Foreskin fibroblast (primary cell): ENCODE measurements at places on chromosomes 7 and 10.

DNA sequence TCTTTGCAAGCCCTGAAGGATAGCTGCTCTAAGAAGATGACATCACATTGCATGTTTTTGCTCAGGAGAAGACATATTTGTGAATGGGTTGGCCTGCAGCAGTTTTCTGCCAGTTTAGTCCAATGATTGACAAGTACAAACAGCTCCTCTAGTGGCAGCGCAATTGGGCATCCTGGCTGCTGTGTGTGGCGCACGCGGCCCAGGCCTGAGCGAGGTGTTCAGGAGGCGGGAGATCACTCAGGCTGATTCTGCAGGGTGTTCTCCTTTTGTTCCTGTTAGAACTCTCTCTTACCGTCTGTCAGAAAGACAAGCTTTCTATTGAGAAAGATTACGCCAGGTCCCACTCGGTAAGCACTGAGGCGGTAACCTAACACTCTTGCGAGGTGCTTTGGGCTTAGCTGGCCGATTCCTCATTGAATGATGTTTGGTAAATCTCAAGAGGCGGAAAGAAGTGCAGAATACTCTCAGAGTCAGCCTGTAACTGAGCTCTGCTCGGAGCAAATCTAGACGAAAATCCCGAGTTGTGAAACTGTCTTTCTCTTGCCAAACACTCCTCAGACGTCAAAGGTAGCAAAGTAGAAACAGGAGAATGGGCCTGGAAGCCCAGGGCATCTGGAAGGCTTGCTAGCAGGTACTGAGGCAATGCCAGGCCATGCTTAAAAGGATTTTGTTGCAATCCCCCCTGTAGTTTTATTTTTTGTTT lies 219.2 kb upstream of the BMPER start:
- DNase-seq: no peak

GRCh38 chr10:61140765-61141392 lies 196.9 kb upstream of the RHOBTB1 start:
- peak; percentile 46 for DNase-seq

DNA sequence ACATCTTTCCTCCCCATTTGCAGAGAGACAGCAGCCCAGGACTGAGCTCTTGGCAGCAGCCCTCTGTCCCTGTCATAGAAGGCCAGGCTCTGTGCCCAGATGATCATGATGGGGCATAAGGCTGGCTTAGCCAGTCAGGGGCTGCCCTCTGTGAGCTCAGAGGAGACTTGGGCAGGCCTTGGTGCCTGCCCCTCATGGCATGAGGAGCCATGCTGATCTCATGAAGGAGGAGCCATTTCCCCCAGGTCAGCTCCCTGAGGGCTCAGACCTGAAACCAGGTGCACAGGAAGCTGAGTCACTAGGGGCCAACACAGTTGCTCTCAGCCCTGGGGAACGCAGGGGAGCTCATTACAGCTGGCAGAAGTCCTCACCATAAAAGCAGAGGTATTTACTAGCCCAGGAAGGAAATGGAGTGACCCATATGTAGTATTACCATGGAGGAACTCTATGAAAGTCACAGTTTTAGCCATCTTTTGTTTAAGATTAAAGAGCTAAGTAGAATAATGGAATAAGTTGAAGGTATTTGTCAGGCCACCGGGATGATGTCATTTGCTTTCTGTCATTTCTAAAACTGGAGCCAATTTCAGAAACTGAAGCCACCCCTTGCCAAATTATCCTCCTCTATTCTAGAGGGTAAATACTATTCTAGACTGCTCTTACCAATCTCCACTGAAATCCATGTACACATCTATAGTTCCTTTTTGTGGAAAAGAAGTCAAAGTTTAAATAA lies 362.4 kb upstream of the ZNF32 start:
- no peak for DNase-seq

DNA sequence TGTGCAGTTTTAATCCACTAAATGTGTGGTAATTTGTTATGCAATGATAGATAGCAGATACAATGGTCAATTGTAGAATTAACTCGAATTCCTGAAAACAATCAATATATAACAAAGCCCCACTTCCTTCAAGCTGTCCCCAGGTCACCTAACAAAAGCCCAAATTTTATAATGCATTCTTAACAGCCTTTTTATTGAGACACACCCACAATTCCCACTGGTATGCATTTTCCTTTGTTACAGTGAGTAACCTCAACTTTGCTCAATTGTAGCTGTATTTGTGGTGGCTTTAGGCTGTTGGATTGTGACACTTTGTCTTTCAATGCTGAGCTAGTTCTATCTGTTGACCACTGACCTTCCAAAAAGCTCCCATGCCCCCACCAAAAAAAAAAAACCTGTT lies 279.8 kb upstream of the CACNA2D1 start:
- DNase-seq: peak; percentile 24
